ENCODE measurements at places on chromosomes 3 and 15.

DNA sequence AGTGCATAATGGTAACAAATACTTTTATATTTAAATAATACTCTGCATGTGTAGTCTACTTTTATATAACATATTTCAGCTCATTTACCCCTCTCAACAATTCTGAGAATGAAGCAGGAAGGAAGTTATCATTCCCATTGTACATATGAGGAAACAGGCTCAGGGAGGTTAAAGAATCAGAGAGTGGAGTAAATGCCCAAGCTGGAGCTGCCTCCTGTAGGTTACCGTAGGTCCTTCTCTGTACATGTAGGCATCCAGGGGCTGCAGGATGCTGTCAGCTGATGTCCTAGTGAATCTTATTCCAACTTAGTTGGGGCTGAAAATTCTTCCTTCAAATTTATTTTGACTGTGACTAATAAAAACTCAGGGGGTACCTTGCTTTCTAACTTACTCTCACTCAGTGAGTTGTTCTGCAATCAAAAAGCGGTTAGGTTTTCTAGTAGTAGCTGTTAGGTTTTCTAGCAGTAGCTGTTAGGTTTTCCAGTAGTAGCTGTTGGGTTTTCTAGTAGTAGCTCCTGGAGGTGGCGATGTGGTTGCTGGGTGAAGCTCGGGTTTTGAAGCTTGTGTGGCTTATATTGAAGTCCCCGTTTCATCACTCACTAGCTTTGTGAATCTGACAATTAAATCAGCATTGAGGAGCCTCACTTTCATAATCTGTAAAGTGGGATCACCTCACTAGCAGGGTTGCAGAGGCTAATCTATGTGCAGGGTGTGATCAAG, 357.0 kb downstream of the NR2F2 start:
- DNase-seq, result no peak

DNA sequence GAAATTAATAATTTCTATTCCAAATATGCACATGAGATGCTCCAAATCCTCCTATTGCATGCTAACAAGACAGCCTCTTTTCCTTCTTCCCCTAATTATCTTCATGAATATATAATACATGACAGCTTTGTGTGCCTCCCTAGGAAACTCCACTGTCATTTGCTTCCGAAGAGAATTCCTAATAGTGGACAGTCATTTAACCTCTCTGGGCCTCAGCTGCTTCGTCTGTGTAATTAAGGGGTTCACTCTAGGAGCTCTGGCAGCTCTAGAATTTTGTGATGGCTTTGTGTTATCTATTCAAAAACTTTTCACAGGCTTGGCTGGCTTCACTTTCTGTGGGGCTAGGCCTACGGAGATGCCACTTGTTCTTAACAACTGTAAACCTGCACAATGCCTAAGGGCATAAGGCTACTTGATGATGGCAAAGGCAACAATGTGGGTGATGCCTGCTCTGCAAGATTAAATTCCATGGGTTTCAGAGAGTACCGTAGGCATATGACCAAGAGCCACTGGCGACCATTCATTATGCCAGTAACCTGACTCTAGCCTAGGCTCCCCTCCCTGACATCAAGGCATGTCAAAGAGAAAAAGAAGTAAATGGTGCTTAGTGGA, 333.8 kb upstream of the UMPS start:
- DNase-seq, result no peak

GRCh38 chr3:52099001-52099401, 42.6 kb upstream of the DUSP7 start:
- no peak for DNase-seq

DNA sequence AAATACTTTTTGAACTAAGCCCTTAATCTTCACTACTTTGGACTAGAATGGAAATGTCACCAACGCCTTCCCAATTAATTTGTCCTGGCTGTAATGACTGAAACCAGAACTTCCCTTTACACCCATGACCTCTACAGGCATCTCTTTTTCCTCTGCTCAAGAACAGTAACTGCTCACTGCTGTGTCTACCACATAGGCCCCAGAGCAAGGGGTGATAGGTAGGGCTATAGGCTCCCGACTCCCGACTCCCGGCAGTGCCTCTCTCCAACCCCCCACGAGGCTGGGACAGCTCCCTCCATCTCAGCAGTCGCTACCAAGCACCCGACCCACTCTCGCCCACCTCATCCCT, 384 bp upstream of the LEKR1 start:
- DNase-seq, result no peak

DNA sequence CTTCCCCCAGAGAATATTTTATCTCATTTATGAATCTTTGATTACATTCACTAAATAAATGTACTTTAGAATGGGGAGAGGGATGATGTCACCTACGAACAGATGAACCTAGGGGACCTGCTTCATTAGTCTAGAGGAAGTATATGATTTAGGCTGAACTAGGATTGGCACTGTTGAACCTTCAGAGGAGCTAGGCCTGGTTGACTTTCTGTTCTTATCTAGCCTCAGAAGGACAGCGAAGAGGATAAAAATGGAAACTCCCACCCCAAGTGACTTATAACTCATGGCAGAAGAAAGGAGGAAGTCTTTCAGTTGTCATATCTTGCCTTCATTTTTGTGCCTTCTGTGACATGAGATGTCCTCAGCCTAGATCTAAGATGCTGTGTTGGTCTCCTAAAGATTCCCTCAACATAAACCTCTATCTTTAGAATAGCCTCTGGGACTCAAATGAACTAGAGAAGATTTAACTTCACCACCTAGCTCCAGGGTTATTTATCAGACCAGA, 42.6 kb downstream of the POLG start:
- DNase-seq, result no peak

DNA sequence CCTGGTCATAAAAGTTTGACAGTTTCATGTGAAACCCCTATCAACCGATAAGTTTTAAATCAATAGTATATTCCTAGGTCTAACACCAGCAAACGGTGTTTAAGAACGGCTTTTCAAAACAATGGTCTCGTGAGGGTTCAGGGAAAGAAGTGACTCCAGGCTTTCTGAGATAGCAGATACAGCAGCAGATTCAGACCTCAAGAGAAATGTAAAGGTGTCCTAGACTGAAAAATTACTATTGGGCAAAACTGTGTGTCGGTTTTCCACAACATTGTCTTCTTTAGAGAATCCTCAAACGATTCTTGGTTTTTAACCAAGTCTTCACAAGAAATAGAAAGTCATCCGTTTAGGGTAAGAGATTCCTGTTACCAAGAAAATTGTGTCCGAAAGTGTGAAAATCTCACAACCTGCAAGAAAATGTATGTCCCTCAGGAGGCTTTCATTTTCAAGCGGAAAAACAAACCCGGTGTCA, 1.2 kb downstream of the SETD2 start:
- DNase-seq, result peak; percentile 4

DNA sequence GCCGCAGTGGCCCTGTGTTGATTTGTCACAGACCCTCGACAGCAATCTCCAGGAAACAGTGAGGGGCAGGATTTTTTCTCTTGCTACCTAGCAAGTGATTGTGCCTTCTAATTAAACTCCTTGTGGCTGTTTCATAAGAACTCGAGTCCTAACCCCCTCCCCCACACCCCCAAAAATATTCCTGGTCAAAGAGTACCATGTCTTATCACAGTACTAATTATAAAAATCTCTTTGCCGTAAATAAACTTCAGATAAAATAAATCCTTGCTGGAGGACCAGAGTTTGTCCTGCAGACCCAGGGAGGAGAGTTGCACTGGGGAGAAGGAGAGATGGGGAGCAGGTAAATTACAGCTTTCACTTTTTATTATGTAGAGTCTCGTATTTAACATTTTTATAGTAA, 64.3 kb downstream of the FAM174B start:
- no peak for DNase-seq

GRCh38 chr15:76200641-76201105, 110.6 kb downstream of the ETFA start:
- no peak for DNase-seq

DNA sequence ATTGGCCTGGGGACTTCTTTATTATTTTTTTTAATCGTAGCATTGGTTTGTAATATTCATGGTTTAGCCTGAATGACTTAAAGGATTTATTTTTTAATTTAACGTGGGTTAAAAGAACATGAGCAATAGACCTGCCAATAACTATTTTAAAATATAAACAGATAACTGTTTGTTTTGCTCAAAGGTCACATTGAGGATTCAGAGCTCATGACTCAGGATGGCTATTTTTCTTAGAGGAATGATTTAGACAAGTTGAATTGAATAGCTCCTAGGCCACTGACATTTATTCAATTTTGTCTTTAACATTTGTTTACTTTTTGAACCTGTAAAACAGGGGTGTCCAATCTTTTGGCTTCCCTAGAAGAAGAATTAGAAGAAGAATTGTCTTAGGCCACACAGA, 68.5 kb downstream of the ITPR1 start:
- no peak for DNase-seq

GRCh38 chr3:119831022-119831421, 49.1 kb downstream of the NR1I2 start:
- DNase-seq, result no peak

- no peak for DNase-seq
These were observed 192.4 kb upstream of the RORA start for GRCh38 chr15:61421470-61421869.

DNA sequence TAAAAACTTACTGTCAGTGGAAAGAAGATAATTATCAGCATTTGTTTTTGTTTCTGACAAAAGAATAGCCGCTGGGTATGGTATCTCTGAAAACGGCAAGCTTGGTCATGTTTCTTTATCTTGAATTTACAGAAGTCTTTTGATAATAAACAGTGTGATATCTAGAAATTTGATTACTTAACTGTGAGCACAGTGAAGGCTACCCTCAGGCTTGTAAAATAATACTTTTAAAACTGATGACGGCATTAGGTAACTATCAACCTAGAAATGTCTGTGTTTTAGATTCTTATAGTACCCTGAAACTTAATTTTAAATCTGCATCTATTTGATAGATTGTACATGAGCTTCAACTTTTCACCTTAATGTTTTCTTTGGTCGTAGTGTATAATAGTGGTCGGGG, 43.4 kb downstream of the NSUN3 start:
- no peak for DNase-seq

- no peak for DNase-seq
These were observed 6.8 kb upstream of the ANKRD28 start for GRCh38 chr3:15804553-15805095.

GRCh38 chr3:194541483-194541882, 54.7 kb upstream of the ATP13A3 start:
- DNase-seq, result no peak

DNA sequence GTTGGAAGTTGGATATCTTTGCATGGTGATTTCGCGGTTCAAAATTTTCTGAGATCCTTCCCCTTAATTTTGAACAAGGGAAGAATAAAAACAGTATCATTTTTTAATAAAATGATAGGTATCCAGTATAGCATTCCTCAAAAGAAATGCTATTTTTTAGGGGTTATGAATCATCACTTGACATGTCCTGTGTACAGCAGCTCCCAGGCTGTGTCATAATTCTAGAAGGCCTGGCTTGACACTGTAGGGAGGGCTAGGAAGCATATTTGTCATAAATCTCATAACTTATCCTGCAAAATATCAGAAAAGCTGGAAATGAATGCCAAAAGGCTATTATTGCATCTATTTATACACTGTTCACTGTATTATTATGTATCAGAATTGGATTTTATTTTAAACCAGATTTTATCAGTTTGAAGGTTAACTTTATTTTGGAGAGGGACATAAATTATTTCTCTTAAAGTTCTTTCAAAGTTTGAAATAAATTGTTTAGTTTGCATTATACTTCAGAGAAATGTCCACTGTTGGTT, 539.1 kb upstream of the ROBO2 start:
- DNase-seq, result peak; percentile 29

- no peak for DNase-seq
These were observed 92.6 kb downstream of the ERC2 start for GRCh38 chr3:56375654-56376053.

GRCh38 chr3:25007974-25008658, 419.9 kb upstream of the RARB start:
- peak; percentile 56 for DNase-seq

GRCh38 chr3:16085410-16085809, 89.1 kb upstream of the GALNT15 start:
- DNase-seq, result no peak

DNA sequence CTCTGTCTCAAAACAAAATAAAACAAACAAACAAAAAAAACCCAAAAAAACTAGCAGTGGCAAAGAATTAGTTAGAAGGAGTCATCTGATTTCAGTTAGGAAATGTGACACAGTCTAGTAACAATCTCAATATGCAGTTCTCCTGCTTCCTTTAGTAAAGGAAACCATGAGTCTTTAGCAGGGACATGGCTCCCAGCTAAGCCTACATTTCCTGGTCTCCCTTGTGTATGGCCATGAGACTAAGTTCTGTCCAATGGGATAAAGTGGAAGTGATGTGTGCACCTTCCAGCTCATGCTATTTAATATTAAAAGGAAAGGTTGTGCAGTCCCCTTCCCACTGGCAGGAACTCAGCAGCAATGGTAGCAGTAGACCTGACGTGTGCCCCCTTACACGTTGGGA, 74.6 kb downstream of the GREM1 start:
- no peak for DNase-seq

DNA sequence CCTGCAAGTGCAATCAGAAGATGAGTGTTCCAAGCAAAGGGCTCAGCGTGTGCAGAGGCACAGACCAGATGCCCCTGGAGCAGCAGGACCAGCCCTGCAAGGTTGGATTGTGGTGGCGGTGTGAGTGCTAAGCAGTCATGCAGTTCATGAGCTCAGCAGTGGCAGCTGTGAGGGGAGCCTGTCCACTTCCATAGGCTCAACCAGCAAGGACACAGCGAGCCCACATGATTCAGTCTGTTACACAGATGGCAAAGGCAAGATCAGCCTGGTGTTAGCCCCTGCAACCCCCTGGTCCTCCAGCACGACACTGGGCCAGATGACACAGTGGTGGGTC, 95.9 kb upstream of the PRR23E start:
- DNase-seq, result no peak

- DNase-seq, result peak; percentile 81
These were observed 17.3 kb downstream of the IGF2BP2 start for GRCh38 chr3:185807445-185808068.

- peak; percentile 44 for DNase-seq
These were observed 21.3 kb upstream of the GOLIM4 start for GRCh38 chr3:168117059-168117458.

GRCh38 chr3:14534516-14535191, 5.5 kb downstream of the GRIP2 start:
- DNase-seq, result no peak

GRCh38 chr3:21433751-21434150, 317.3 kb downstream of the ZNF385D start:
- DNase-seq, result peak; percentile 64

GRCh38 chr3:124764746-124765145, 34.5 kb downstream of the UMPS start:
- no peak for DNase-seq

- no peak for DNase-seq
These were observed 43.3 kb downstream of the RORA start for GRCh38 chr15:61185759-61186158.

DNA sequence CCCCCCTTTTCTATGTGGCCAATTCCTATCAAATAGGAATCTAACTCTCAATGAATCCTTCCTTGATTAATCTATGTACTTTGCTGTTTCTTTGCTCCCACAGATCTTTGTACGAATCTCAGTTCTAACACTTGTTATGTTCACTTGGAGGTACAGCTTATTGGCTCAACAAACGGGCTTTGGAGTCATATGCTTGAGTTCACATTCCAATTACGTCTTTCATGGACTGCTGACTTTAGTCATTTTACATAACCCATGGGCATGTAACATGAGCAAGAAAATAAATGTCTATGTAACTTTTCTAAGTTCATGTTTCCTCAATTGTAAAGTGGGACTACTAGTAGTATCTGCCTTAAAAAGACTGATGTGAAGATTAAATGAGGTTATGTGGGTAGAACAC, 123.2 kb upstream of the TBC1D5 start:
- no peak for DNase-seq

- DNase-seq, result no peak
These were observed 15.2 kb downstream of the EIF4E3 start for GRCh38 chr3:71709908-71710511.
